ENCODE measurements at places on chromosomes 6 and 20.

GRCh38 chr6:25431975-25432307 lies 152.8 kb downstream of the CARMIL1 start:
- DNase-seq: no peak

DNA sequence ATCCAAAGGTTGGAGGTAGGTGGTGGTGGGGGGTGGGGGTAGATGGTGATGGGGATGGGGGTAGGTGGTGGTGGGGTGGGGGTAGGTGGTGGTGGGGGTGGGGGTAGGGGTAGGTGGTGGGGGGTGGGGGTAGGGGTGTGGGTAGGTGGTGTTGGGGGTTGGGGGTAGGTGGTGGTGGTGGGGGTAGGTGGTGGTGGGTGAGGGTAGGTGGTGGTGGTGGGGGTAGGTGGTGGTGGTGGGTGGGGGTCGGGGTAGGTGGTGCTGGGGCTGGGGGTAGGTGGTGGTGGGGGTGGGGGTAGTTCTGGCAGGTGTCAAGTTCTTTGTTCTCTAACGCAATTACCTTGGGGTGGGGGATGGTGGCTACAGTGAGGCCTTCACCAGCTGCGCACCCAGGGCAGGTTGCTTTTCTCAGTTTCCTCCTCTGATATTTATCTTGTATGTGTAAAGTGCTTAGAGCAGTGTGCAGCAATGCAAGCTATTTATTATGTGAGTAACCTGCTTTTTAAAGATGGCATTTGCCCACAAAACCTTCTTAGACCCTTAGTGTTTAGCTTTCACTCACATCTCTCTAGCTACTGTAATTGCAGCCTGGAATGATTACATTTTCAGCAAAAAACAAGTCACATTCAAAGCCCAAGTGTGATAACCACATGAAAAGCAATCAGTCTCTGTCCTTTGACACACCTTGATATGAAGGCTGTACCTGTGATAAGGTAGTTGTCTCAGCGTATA lies 8.2 kb upstream of the CCDC167 start:
- DNase-seq: no peak

- no peak for DNase-seq
These were observed 34.0 kb upstream of the GABRR1 start for GRCh38 chr6:89251170-89251569.

GRCh38 chr6:54574671-54575070 lies 266.4 kb downstream of the TINAG start:
- no peak for DNase-seq

- DNase-seq: no peak
These were observed 381.2 kb downstream of the C6orf118 start for GRCh38 chr6:164928057-164928727.
